Omental fat pad (tissue), 4 donors: ENCODE measurements at places on chromosomes 13 and 19. TPM values are rescaled to one million over a fixed set of nuclear protein-coding genes. Genes with fewer than 3 reads are reported as not detected.

Gene GIPR
- 8.7 TPM for total RNA-seq

Gene C19orf38
- total RNA-seq, result 7.9 TPM

Gene TMEM150B
- total RNA-seq, result 26.7 TPM

Gene MATK
- total RNA-seq, result 3.8 TPM

Gene ZNF561
- total RNA-seq, result 27.0 TPM

Gene SPC24
- total RNA-seq, result 1.7 TPM

Gene ZNF471
- total RNA-seq, result 1.9 TPM
